ENCODE measurements at places on chromosomes 3 and 15.

DNA sequence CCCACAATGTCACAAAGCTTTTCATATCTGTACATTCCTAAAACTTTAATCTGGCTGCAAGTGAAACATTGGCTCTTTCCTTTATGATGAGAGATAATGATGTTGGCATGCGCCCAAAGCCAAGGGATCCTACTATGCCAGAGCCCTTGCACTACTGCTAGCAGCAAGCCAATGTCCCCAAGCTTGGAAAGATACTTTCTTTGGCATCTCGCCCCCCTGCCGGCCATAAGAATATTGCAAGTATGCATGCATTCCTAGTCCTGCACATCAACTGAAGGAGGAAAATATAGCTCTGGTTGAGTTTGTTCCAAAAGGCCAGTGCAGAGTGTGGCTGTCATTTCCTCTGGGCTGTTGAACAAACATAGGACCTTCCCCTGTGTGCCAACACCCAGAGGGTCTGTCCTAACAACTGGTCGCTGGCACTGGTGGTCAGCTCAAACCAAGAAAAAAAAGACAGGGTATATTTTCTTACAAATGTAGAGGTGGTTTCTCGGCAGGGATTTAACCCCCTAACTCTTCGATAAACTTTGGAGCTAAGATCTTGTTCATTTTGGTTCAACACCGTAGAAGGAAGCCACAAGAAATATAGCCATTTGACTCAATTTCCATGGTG is 120.9 kb upstream of the ZBED2 start:
- peak; percentile 36 for DNase-seq

GRCh38 chr3:55624238-55624637 is 137.1 kb upstream of the WNT5A start:
- DNase-seq = peak; percentile 92

DNA sequence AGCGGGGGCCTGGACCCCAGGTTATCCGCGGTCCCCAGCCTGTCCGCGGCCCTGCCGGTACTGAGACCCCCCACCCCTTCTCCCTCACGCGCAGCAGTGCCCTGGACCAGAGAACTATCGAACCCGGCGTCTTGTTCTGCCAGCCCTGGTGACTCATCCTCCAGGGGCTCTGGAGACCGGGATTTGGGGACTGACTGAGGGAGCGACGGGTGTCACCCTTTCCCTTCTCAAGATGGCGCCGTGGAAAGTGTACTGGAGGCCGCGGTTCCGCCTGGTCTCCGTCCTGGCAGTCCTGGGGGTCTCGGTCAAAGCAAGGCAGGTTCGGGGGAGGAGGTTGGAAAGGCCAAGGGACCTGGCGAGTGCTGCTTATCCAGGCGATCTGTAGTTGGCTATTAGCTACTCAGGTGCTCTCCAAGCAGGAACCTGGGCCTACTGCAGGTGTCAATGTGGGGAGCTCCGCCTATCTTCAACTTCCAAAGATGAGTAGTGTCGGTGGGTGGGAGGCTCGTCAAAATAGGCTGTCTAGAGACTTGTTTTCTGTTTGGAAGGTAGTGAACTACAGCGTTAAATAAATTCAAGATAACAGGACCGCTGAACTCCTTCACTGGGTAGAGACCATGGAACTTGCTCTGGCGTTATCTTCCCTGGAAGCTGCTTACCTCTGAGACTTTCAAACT is 790 bp downstream of the RAB5A start:
- DNase-seq = peak; percentile 63

GRCh38 chr3:72634128-72634527 is 214.1 kb downstream of the SHQ1 start:
- DNase-seq = no peak

- no peak for DNase-seq
Observed at GRCh38 chr15:56524915-56525314, 60.0 kb upstream of the MNS1 start.

DNA sequence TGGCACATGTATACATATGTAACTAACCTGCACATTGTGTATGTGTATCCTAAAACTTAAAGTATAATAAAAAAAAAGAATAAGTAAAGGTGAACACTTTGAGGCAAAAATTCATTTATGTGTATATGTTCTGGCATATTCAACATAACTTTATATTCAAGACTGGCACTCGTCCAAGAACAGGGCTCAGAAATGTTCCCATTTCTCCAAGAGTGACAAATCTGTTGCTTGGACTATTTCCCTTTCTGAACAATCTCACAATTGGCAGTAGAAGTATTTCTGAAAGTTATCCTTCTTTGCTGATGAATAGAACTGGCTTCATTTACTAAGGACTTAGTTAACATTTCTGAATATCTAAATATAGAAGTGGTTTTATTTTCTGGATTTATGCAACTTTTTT is 212.8 kb downstream of the ADAMTSL3 start:
- no peak for DNase-seq
